Stimulated activated CD4-positive, alpha-beta T cell treated with anti-CD3 and anti-CD28 coated beads, Interleukin-4, amount 100 ng/mL, for 4 hours (primary cell): ENCODE measurements at places on chromosomes 2 and 18.

DNA sequence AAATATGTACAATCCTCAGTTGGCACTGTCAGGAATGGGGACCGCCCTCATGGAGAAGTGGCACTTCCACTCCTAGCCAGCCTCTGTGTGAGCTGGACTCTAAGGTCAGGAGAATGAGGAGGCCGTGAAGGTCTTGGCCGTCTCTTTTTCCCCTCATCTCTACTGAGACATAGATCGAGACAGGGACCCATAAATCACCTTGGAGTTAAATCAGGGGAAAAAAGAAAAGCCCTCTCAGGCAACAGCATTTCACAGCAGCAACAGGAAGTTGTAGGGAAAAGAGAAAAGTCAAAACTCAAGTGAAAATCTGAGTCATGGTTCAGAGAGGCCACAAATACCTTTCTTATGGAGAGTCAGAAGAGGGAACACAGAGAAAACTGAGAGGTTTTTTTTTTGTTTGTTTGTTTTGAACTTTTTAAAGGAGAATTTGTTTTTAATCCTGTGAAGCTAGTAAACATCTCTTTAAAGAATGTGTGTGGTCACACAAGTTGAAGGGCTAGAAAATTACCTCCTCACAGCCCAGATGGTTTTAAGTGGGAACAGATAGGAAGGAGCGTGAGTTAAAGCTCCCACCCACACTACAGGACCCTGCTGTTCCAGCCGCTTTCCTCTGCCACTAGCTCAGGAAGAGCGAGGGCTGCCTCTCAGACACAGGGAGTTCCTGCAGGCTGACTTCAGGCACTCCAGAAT lies 30.6 kb upstream of the CYP1B1 start:
- no peak for DNase-seq

DNA sequence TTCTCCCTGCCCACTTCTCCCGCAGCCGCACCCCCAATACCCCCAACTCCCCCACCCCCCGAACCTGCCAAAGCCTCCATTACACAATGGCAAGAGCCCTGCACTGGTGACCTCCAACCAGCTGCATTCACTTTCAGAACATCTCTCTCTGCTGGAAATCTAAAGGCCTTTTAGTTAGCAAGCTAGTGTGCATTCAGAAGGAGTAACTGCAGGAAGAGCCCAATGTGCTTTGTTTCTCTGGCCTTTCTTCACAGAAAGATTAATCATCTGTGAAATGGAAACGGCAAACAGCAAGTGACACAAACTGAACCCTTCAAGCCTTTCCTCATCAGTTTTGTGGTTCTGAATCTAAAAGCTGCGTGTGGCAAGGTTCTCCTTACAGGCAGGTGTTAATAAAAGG lies 124.2 kb downstream of the OLA1 start:
- DNase-seq, result no peak

DNA sequence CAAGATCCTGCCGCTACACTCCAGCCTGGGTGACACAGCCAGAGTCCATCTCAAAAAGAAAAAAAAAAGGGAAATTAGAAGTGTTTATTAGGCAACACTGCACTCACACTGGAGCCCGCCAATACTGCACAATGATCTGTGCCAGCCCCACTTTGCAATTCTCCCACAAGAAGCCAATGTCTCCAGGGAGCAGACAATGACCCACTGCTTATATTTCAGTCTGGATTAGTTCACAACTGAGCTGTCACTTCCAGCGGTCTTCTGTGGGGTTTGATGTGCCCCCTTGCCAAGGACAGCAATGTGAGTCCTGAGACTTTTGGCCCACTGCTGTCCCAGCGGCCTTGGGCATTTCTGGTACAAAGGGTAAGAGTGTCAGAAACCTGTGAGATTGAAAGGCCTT lies 85.6 kb upstream of the PPM1B start:
- no peak for DNase-seq

GRCh38 chr18:12287131-12287681 lies 20.8 kb upstream of the TUBB6 start:
- no peak for DNase-seq

DNA sequence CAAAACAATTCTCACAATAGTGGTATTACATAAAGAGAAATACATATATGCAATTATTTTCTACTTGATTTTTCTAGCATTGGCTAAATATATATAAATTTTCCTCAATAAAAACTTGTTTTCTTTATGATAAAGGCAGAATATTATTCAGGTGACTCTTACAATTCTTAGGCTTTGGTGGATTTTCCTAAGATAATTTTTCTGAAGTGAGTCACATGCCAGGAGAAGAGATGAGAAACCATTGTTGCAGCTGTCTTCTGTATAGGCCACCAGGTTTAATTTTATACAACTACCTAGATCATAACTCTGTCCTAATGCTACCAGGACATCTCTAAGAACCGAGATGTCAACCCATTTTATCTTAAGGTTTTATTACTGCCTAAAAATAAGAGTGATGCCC lies 552.4 kb upstream of the CDH2 start:
- no peak for DNase-seq

DNA sequence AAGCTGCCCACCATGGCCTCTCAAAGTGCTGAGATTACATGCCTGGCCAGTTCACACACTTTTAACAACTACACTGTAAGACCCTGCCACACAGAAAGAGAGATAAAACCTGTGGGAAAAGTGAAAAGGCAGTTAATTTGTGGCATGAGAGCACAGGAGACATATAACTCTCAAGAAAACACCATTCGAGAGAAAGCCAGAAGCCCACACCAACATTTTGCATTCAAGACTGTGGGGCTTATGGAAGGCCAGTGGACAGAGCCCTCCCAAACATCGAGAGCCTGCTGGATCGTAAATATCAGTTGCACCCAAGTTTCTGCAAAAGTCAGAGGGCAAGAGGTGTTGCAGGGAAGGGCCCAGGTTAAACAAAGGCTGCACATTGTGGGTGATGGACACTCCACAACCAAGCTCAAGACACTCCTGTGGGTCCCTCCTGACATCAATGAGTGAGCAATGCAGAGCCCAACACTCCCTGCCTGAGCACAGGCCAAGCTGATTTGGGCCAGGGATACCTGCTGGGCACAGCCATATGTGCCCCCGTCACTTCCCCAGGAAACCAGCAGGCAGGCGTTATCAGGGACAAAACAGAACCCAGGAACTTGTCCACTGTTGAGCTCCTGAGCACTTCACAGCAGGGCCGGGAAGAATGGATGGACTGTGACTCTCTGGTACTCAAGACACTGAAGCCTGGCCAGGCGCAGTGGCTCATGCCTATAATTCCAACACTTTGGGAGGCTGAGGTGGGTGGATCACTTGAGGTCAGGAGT lies 114.4 kb downstream of the ZFP36L2 start:
- DNase-seq, result no peak

- DNase-seq, result no peak
Measured at GRCh38 chr2:29443151-29443550, 327.9 kb downstream of the CLIP4 start.

GRCh38 chr2:203797276-203797675 lies 70.3 kb upstream of the CTLA4 start:
- no peak for DNase-seq

GRCh38 chr2:105294844-105295481 lies 34.6 kb downstream of the TGFBRAP1 start:
- no peak for DNase-seq

- DNase-seq, result no peak
Measured at GRCh38 chr2:138071720-138072719, 107.7 kb downstream of the HNMT start.

DNA sequence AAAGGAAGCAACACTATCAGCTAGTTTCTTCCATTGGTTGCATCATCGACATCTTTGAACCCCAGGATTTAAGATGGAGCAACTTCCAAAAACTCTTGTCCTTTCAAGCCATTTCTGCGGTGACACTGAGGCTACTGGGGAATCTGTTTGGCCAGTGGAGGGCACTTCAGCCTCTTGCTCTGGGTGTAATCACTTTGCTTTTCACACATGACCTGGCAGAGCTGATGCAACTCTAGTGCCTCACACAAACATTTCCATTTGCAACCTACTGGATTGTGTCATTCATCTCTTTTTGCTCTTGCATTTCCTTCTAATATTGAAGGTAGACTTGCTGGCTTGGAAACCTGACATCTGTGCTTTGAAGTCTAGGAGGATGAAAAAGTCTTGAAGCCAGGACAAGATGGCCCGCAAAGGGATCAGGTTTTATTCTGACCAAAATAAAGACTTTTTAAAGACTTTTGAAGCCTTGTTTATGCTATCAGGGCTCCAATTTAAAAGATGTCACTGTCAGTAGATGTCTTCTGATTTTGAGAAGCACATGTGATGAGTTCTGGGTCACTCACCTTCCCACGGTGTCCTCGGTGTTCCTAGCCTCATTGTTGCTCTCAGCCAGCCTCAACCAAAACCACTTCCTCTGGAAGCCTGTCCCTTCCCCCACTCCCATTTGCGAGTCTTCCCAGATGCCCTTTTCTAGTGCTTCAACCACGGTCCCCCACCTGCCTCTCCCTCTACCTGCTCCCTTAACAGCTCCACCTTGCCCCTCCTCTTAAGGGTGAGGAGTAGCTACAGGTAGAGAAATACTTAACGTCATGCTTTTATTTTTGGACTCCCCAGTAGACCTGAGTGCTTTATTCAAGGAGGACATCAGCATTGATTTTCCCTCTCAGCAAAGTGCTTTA lies 69.7 kb upstream of the KCNE4 start:
- no peak for DNase-seq

DNA sequence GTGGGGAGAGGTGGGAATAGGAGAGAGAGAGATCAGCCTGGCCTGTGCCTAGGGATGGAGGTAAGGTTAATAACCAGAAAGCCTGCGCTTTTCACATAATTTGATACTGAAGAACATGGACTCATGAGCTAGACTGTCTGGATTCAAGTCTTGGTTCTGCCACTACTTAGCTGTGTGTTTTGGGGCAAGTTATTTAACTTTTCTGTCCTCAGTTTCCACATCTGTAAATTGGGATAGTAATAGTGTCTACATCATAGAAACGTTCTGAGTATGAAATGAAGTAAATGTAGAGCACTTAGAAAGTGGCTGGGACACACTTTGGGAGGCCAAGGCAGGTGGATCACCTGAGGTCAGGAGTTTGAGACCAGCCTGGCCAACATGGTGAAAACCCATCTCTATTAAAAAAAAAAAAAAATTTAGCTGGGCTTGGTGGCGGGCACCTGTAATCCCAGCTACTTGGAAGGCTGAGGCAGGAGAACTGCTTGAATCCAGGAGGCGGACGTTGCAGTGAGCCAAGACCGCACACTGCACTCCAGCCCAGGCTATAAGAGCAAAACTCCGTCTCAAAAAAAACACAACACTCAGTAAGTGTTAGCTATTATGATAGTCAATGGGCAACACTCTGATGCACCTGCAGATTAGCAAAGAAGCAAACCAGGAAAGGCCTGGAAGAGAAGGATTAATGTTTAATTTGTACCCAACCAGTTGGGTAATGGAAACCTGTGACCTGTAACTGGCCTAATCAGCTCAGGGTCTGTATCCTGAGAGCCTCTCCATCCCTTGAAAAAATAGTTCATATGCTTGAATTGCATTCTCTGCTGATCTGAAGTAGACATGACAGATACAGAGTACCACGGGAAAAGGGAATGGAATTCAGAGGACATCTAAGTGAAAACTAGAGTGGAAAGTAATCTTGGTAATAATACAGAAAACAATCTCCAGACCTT lies 6.8 kb downstream of the GALM start:
- no peak for DNase-seq

GRCh38 chr18:34048423-34048822 lies 176.3 kb downstream of the NOL4 start:
- DNase-seq, result no peak

DNA sequence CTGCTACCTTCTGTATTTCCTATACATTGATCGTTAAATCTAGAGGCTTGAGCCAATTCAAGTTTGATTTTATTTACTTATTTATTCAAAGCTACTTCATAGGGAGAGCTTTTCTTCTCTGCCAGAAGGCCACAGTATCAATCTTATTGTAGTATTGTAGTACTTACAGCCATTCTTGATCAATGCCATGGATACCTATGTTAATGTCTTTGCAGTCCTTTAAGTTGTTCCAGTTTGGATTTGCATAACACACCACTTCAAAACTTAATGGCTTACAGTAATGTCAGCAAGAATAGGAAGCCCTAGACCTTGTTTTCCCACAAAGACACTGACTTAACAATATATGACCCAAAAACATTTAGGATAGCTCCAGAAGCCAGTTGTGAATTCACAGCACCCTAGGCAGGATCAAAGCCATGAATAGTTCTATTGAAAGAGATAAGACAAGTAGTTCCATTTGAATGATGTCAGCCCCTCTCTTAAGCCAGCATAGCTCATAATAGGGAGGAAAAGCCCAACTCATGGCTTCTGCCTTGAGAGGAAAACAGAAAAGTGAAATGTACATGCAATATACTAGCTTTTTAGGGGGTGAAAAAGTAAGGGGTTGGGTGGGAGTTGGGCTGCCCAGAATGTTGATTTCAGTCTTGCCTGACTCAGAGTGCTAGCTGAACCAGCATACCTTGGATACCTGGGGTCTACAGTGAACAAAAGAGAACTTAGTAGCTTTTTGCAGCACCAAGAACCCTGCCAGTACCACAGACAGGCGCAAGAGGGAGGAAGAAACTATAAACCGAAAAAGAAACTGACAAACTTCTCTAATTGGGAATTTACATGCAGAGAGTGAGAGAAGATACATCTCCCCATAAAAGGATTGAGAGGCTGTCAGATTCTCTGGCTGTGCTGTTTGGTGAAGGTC lies 101.4 kb downstream of the CAMKMT start:
- DNase-seq, result no peak

DNA sequence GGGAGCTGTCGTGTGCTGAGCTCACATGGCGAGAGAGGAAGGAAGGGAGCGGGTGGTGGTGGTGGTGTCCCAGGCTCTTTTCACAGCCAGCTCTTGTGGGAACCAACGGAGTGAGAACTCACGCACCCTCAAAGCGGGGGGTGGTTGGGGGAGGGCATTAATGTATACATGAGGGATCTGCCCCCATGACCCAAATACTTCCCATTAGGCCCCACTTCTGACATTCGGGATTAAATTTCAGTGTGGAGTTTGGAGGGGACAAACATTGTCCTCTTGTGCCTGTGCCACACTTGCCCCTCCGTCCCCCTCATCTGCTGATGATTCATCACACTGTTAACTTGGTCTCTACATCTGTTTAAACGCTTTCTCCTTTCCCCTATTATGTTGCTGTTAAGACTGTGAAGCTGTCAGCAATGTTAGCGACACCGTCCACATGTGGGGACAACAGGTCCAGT lies 22.5 kb downstream of the INPP4A start:
- DNase-seq, result no peak

DNA sequence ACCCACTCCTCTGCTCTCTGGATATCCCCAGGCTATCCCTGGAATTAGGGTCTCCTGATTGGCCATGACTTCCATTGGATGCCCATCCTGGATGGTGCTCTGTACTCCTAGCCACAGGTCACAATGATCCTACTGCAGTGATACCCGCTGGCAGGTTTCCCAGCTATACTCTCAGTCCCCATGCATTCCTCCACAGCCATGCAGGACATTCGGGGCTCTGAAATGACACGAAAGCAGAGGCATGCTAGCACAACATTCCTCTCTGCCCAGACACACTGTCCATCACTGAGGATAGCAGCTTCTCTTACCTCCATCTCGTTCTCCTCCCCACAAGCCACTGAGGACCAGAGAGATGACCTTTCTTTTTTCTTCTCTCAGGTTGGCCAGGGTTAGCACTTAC lies 51.7 kb upstream of the SPATS2L start:
- DNase-seq, result no peak

GRCh38 chr2:231001036-231001435 lies 5.1 kb downstream of the SPATA3 start:
- no peak for DNase-seq
